Stimulated activated CD4-positive, alpha-beta T cell treated with anti-CD3 and anti-CD28 coated beads, Interleukin-15, amount 100 ng/mL, for 1 hour (primary cell): ENCODE measurements at places on chromosomes 3 and 15.

DNA sequence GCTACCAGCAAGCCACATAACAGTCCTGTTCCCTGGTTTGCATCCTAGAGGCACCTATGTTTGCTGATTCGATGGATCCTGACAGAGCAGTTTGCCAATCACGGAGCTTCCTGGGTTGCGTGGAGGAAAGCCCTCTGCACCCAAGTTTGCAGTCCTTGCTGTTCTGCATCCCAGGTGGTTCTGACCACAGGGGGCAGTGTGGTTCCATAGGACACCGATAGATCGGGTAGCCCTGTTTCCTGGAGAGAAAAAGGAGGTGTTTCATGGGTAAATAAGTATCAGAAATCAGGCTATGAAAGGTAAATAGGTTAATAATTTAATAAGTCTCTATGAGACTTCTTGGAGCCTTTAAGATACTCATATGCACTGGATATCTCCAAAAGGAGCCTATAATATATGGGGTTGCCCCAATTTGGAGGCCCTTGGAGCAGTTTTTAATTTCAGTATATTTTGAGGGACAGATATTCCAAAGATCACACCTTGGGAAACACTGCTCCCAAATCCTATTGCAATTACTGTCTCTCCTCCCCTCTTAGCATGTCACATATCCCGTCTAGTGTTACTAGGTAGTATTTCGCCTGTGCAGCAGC is 194.6 kb upstream of the TPM1 start:
- peak; percentile 6 for DNase-seq

GRCh38 chr3:150106740-150107428 is 136.2 kb upstream of the PFN2 start:
- DNase-seq = no peak

DNA sequence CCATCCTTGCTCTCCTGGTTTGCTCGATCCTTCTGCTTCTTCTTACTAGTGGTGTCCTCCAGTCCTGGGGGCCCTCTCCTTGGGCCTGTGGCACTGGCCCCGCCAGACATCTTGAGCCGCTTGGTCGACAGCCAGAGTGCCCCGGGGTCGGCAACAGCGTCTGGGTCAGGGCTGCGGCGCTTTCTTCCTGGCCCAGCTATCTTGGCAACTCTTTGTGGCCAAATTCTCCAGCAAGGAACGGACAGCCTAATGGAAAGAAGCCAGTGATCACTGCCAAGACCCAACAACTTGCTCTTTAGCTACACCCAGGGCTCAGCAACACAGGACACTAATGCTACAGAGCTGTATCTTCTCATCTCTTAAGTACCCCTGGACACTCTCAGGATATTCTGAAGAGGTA is 1.6 kb downstream of the USP19 start:
- DNase-seq = no peak

- DNase-seq = no peak
Observed at GRCh38 chr15:58467121-58467721, 35.4 kb downstream of the LIPC start.

DNA sequence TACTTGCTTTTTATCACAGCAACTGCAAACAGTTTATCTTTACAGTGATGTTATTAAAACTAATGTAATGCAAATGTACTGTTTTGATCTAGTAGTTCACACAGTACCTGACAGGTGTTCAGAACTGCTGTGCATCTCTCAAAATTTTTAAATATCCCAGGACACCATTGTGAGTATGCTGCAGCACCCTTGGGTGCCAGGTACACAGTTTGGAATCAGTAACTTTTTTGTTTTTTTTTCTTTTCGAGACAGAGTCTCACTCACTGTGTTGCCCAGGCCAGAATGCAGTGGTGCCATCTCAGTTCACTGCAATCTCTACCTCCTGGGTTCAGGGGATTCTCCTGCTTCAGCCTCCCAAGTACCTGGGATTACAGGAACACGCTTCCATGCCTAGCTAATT is 3.0 kb downstream of the KNL1 start:
- no peak for DNase-seq

DNA sequence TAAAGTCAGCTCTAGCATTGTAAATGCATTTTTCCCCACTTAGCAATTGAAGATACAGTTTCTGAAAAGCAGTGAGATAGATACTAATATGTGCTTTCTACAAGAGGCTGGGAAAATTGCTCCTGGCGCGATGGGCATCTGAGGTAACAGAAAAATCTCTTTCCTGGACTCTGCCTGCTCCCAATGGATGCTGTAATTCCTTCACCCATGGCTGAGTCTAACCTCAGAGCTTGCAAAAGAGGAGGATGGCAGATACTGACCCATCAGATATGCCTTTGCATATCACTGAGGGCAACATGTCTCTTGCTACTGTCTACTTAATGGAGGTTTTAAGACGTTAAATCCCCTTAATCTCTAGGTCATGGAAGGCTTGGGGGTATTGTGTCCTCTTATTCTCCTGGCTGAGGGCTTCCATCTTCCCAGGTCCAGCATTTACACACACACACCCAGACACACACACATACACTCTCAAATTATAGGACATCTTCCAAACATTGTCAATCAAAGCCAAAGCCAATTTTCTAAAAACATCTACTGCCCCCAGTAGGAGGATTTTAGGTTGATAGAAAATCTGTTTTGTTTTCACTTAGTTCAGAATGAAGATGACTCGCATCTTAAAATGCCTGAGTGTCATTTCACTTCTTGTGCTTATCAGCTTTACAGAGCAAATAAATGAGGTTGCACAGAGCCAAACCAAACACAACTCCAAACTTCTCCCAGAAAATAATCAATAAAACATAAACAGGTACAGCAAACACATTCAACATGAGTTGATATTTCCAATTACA is 2.4 kb downstream of the TRPM1 start:
- no peak for DNase-seq

DNA sequence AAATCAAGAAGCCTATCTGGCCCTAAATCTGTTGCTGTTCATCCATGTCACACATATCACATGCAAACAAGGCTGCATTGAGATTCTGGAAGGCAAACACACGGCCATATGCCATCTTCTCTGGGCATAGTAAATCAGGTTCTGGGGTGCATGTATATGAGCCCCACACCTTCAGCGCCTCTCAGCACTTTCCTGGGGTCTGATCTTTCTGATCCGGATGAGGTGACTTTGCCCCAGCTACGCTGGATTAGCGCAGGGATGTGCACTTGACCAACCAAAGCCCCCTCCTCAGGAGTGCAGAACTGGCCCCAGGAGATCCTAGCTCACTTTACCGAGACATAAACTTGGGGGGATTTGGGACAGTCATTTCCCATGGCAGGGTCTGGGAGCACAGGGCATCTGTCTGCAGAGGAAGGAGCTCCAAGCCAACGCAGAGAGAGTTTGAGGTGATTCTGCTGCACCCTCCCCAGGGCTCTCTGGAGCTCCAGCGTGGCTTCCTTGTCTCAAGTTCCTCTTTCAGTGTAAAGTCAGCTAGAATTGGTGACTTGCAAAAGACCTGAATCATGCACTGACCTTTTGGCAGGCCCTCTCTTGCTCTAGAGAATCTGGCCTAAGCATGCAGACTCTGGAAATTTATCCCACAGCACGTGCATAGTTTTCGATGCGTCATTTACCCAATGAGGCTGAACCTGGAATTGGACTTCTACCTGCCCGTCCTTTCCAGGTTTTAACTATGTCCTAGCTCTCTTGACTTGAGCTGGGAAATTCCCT is 63.5 kb upstream of the KLF13 start:
- no peak for DNase-seq

DNA sequence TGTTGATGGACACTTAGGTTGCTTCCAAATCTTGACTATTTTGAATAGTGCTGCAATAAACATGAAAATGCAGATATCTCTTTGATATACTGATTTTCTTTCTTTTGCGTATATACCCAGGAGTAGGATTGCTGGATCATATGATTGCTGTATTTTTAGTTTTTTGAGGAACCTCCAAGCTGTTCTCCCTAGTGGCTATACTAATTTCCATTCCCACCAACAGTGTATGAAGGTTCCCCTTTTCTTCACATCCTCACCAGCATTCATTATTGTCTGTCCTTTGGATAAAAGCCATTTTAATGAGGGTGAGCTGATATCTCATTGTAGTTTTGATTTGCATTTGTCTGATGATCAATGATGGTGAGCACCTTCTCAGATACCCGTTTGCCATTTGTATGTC is 12.5 kb downstream of the PATL2 start:
- no peak for DNase-seq

GRCh38 chr15:66739287-66739686 is 37.3 kb downstream of the SMAD6 start:
- DNase-seq = no peak

DNA sequence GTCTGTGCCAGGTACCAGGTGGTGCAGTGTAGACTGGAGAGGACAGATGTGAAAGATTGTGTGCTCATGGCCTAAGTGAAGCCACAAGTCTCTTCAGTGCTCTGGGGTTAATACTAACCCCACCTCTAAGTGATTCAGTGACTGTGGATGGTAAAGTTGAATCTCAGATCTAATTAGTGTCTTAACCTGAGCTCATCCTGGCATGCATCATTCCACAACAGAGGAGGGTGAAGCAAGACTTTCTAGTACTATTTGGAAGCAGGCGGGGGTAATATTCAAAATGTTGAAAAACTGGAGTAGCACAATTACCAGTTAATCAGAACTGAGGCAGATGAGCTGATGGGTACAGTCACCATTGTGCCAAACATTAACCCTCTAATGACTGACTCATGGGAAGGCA is 2.8 kb upstream of the MESD start:
- no peak for DNase-seq

GRCh38 chr15:90680371-90680935 is 36.7 kb upstream of the BLM start:
- no peak for DNase-seq

DNA sequence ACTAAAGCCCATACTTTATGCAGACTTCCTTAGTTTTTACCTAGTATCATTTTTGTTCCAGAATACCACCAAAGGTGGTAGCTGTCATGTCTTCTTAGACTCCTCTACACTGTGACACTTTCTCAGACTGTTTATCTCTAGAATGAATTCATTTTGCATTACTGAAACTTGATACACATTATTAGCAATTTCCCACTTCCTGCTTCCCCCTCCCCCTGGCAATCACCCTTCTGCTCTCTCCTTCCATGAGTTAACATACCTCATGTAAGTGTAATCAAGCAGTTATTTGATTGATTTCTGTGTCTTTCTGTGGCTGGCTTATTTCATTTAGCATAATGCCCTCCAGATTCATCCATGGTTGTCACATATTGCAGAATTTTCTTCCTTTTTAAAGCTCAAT is 204.9 kb downstream of the STAG1 start:
- no peak for DNase-seq

DNA sequence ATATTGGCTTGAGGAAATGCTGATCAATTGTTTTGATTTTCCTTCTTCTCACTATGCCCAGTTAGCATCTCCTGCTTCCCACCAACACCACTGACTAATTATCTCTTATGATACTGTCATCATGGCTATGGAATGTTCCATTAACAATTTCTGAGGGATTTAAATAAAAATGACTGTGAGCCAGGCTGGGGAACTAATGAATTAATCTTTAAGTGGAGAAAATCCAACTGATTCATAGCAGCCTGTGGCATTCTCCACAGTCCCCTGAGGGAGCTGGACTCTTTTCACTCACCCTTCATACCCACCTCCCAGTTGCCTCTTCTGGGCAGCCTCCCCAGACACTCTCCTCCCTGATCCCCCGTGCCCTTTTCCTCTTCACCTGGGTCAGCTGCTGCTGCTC is 353.6 kb downstream of the CLSTN2 start:
- no peak for DNase-seq

DNA sequence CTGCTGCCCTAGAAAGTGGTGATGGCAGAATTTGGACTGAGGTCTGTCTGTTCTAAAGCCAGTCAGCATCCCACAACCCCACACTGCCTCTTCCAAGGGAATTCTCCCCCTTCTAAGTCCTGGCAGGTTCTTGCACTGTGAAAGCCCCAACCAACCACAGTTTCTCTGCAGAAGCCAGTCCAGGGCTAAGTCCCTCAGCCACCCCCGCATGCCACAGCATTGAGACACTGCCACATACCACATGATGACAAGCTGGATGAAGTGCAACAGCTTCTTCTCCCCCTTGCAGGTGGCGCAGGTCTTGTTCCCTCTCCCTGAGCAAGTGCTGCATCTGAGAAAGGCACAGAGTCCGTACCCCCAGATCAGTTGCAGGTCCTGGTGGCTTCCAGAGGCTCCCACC is 18.6 kb downstream of the SSUH2 start:
- DNase-seq = no peak

- no peak for DNase-seq
Observed at GRCh38 chr3:126897943-126898342, 85.0 kb upstream of the PLXNA1 start.

DNA sequence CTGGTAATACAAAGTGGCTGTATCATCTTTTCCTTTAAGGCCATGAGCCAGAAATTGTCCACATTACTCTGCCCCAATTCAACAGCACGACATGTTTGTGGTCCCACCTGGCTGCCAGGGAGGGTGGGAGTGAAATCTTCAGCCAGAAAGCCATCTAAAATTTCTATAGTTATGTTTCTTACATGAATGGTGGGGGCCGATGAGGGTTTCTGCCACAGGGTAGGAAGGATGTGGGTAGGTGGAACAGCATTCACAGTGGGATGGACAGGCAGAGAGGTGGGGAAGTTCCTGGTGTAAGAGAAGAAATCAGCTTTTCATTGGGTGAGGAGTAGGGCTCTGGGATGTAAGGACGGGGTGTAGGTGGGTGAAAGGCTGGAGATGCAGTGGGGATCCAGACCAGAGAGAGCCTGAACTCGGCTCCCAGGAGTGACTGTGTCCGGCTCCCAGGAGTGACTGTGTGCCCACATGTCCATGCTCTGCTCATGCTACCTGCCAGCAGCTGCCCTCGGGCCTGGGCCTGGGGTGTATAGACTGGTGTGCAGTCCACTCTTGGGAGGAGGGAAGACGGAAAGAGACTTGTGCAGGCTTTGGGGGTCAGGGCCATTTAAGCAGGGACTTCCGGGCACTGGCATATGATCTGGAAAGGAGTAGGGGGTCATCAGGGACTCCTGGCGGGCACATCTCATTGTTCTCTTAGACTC is 3.8 kb upstream of the FBLN2 start:
- DNase-seq = no peak

DNA sequence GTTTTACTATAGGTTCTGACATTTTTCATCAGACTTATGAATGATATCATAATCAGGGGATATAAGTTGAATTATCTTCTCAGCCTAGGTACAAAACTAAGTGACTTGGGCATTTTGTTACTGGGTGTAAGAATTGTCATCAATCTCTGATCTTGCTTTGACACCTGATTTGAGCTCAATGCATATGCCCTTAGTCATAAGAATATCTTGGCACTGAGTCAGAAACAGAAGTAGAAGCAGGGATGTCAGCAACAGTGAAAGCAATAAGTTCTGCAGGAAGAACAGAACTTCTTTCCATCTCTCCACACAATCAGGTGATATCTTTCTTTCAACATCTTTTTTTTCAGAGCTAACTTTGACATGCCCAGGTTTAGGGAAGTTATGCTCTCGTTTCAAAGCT is 14.6 kb downstream of the SLITRK3 start:
- DNase-seq = no peak

- DNase-seq = no peak
Observed at GRCh38 chr3:107065094-107065861, 312.0 kb upstream of the CCDC54 start.

GRCh38 chr3:157531771-157532170 is 28.6 kb upstream of the VEPH1 start:
- no peak for DNase-seq
